ENCODE measurements at places on chromosomes 16 and 17. TPM values are rescaled to one million over a fixed set of nuclear protein-coding genes. Genes with fewer than 3 reads are reported as not detected.

The CORO6 gene
- 0.49 TPM for total RNA-seq

The ALOX12B gene
- not detected for total RNA-seq

The LHX1 gene
- total RNA-seq, result 0.35 TPM

The TPSD1 gene
- total RNA-seq, result not detected

The FBXL16 gene
- 4.6 TPM for total RNA-seq

The MT3 gene
- total RNA-seq, result not detected

The KIF19 gene
- total RNA-seq, result not detected

The CACNG4 gene
- total RNA-seq, result 3.8 TPM

The PRSS36 gene
- 1.6 TPM for total RNA-seq

The ACE gene
- total RNA-seq, result 5.9 TPM

The C16orf92 gene
- total RNA-seq, result not detected

The TBC1D28 gene
- not detected for total RNA-seq

The TRPV2 gene
- 1.0 TPM for total RNA-seq

The ASB16 gene
- total RNA-seq, result not detected

The MARVELD3 gene
- 38.4 TPM for total RNA-seq

The PEX12 gene
- total RNA-seq, result 3.4 TPM

The TCAP gene
- 61.1 TPM for total RNA-seq

The SPEM1 gene
- not detected for total RNA-seq

The TBC1D3 gene
- total RNA-seq, result not detected

The COPZ2 gene
- 1.2 TPM for total RNA-seq

The CEMP1 gene
- 0.86 TPM for total RNA-seq

The GNG13 gene
- total RNA-seq, result not detected

The PLA2G10 gene
- 3.3 TPM for total RNA-seq

The SPIRE2 gene
- 46.3 TPM for total RNA-seq

The UBE2Z gene
- total RNA-seq, result 182 TPM

The GCGR gene
- not detected for total RNA-seq

The SLC35G6 gene
- not detected for total RNA-seq

The ZNF750 gene
- total RNA-seq, result not detected

The PPY gene
- total RNA-seq, result not detected

The IL34 gene
- 0.39 TPM for total RNA-seq

The SRCIN1 gene
- total RNA-seq, result 46.6 TPM

The CCL7 gene
- total RNA-seq, result not detected

The TSPOAP1 gene
- total RNA-seq, result not detected

The STARD3 gene
- 2,697 TPM for total RNA-seq

The HLF gene
- 3.3 TPM for total RNA-seq

The CBFA2T3 gene
- not detected for total RNA-seq

The DNAH3 gene
- total RNA-seq, result 0.21 TPM

The CES4A gene
- not detected for total RNA-seq

The SLC52A1 gene
- 0.34 TPM for total RNA-seq

The C16orf96 gene
- total RNA-seq, result not detected

The ZNF267 gene
- 31.3 TPM for total RNA-seq

The C16orf46 gene
- total RNA-seq, result not detected

The KRTAP4-6 gene
- total RNA-seq, result not detected

The PHOSPHO1 gene
- total RNA-seq, result not detected

The KRT40 gene
- not detected for total RNA-seq

The CLEC3A gene
- total RNA-seq, result not detected

The TMIGD1 gene
- total RNA-seq, result not detected

The GNGT2 gene
- total RNA-seq, result not detected

The KCNG4 gene
- not detected for total RNA-seq

The AOC2 gene
- total RNA-seq, result 14.4 TPM

The OR3A3 gene
- not detected for total RNA-seq

The SLC5A10 gene
- not detected for total RNA-seq

The SEZ6L2 gene
- total RNA-seq, result 68.9 TPM

The TP53TG3C gene
- not detected for total RNA-seq

The OSGIN1 gene
- total RNA-seq, result 15.6 TPM

The NDUFB10 gene
- 153 TPM for total RNA-seq

The PRCD gene
- total RNA-seq, result not detected

The EFCAB5 gene
- 0.50 TPM for total RNA-seq

All from Calu3 (cell line).